ENCODE measurements at places on chromosomes 4 and X.

DNA sequence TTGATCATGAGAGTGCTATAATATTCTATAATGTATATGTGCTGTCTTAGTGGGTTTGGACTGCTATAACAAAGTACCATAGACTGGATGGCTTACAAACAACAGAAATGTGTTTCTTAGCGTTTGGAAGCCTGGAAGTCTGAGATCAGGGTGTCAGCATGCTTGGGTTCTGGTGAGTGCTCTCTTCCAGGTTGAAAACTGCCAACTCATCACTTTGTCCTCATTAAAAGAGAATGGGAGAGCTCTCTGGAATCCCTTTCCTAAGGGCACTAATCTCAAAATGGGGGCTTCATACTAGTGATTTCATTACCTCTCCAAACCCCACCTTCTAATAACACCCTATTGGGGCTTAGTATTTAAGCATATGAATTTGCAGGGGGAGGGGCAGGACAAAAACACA lies 33.5 kb upstream of the KCNIP4 start:
- no peak for DNase-seq

DNA sequence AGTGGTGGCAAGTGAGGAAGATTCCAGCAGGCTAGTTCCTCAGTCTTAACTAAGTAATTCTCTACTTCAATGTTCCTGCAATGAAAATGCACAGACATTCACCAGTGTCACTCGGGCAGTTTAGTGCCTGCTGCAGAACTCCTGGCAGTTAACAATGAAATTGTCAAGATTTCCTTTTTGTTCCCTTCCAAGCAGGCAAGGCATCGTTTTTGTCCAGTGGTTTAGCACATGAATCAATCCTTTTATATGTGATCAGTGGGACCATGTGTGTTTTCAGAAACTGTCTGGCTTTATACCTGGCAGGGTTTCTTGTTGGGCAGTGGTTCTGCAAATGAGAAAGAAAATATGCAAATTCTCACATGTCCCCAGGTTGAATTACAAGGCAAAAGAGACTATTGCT lies 122.2 kb downstream of the GBA3 start:
- no peak for DNase-seq

DNA sequence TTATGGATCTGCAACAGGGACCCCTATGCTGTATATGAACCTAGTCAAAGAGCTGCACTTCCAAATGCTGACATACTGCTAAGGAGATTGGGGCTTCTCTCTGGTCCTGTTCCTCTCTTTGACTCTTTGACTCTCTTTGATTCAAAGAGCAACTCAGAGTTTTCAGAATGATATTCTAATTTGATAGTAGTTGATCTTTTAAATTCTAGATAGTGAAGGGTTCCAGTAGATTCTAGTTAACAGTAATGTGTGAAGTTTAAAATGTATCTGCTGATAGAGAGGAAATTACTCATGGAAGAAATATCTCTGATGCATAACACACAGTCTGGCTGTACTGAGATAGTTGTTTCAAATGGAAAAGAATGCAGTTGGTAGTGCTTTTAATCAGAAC lies 239.1 kb downstream of the RASL11B start:
- DNase-seq = no peak

DNA sequence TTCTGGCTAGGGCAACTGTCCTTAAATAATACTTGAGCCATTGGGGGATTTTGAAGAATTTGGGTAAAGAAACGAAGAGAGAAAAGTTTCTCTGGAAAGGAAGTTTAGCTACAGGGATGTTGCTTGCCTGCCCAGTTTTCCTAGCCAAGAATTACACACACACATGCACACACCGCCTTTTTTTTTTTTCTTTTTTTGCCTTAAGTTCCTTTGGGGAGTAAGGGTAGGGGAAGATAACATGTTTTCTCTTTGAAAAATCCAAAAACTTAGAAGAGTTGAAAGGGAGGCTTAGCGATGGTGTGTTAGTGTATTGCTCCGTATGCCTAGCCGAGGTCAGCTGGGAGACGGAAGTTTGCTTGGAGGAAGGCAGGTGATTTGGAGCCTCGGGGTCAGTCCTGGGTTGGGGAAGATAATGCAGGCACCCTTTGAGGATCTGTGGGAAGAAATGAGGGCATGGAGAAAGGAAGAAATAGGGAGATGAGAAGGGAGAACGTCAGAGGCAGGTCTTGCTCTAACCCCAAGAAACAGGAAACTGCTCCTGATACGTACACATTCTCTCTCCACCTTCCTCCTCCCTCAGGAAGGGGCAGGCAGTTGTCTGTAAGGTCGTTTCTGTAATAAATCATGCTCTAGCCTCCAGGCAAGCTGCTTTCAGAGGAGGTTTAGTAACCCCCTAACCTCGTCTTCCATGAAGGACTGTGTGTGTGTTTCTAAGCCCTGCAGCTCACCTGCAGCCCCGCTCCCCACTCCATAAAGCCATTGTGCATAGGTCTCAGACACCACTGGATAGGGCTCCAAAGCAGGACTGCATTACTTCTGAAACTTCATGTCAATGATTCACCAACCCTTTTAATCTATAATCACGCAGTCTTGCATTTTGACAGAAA lies 10.5 kb downstream of the KLF3 start:
- DNase-seq = no peak

- DNase-seq = no peak
These were observed 72.5 kb downstream of the DDIT4L start for GRCh38 chr4:100117750-100118149.

GRCh38 chrX:86002076-86002896 lies 45.1 kb downstream of the CHM start:
- no peak for DNase-seq
